ENCODE measurements at places on chromosomes 13 and 19. TPM values are rescaled to one million over a fixed set of nuclear protein-coding genes. Genes with fewer than 3 reads are reported as not detected.

Gene KLK12
- not detected for total RNA-seq

Gene LGALS14
- not detected for total RNA-seq

Gene AMER2
- not detected for total RNA-seq

Gene ZNF610
- total RNA-seq: 3.7 TPM

Gene CABP5
- total RNA-seq: not detected

Gene RDH8
- not detected for total RNA-seq

Gene C13orf46
- total RNA-seq: 0.17 TPM

Gene ZNF723
- not detected for total RNA-seq

Gene LPAR6
- total RNA-seq: 66.2 TPM

Gene ZNF69
- total RNA-seq: 13.0 TPM

Gene MRPL34
- total RNA-seq: 40.1 TPM

Gene METTL21C
- not detected for total RNA-seq

Gene TLE2
- 25.7 TPM for total RNA-seq

Gene ZNF776
- total RNA-seq: 18.1 TPM

Gene FUT1
- 10.9 TPM for total RNA-seq

Gene IRGC
- not detected for total RNA-seq
